Activated B cell treated with CpG ODN at 0.5 μM for 24 hours (primary cell): ENCODE measurements at places on chromosomes 7 and 10. TPM values are rescaled to one million over a fixed set of nuclear protein-coding genes. Genes with fewer than 3 reads are reported as not detected.

Gene GPR15LG
- not detected in 2 replicates for total RNA-seq

Gene IL15RA
- 19.1 and 19.8 TPM in 2 replicates for total RNA-seq

Gene INA
- total RNA-seq, result not detected in 2 replicates

Gene CDNF
- 0.49 and 0.98 TPM in 2 replicates for total RNA-seq

GRCh38 chr10:96588616-96589419 lies 2.0 kb upstream of the TM9SF3 start:
- H3K36me3 ChIP-seq, result peaks cover 17% of the 10 kb centered on the region
- no peak overlapping the region for H3K4me3 ChIP-seq
- no peaks in the 10 kb centered on the region for H3K27me3 ChIP-seq
- H3K4me1 ChIP-seq, result peaks cover 25% of the 10 kb centered on the region
- no peak overlapping the region for H3K27ac ChIP-seq
- no peak for DNase-seq

DNA sequence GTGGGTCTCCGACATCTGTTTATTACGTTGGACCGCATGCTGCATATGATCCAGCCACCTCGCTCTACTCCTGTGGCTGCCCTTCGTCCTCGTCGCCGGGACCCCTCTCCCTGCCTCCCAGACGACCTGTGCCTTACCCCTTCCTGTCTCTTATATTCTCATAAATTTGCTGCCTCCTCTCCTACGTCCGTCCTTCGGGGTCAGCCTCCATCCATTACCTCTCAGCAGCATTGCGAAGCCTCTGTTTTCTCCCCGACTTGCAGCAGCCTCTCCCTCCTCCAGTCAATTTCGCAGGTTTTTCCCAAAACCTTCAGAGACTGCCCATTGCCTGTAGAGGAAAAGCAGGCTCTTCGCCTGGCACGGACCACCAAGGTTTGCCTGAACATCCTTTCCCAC lies 39.4 kb upstream of the LEP start:
- H3K4me3 ChIP-seq, result peak overlapping the region; percentile 71
- H3K27me3 ChIP-seq, result peaks cover 49% of the 10 kb centered on the region
- peaks cover 11% of the 10 kb centered on the region for H3K4me1 ChIP-seq
- H3K27ac ChIP-seq, result no peak overlapping the region
- no peak for DNase-seq

GRCh38 chr10:31145986-31146385 lies 114.3 kb upstream of the ZNF438 start:
- no peak overlapping the region for H3K27ac ChIP-seq
- peaks cover 10% of the 10 kb centered on the region for H3K27me3 ChIP-seq
- no peak for DNase-seq
- H3K4me1 ChIP-seq, result peaks cover 4% of the 10 kb centered on the region
- H3K36me3 ChIP-seq, result no peaks in the 10 kb centered on the region

GRCh38 chr7:20399521-20399920 lies 68.8 kb downstream of the ITGB8 start:
- no peaks in the 10 kb centered on the region for H3K27me3 ChIP-seq
- H3K4me1 ChIP-seq, result no peaks in the 10 kb centered on the region
- DNase-seq, result no peak
- no peak overlapping the region for H3K4me3 ChIP-seq
- no peak overlapping the region for H3K27ac ChIP-seq
- no peaks in the 10 kb centered on the region for H3K36me3 ChIP-seq

DNA sequence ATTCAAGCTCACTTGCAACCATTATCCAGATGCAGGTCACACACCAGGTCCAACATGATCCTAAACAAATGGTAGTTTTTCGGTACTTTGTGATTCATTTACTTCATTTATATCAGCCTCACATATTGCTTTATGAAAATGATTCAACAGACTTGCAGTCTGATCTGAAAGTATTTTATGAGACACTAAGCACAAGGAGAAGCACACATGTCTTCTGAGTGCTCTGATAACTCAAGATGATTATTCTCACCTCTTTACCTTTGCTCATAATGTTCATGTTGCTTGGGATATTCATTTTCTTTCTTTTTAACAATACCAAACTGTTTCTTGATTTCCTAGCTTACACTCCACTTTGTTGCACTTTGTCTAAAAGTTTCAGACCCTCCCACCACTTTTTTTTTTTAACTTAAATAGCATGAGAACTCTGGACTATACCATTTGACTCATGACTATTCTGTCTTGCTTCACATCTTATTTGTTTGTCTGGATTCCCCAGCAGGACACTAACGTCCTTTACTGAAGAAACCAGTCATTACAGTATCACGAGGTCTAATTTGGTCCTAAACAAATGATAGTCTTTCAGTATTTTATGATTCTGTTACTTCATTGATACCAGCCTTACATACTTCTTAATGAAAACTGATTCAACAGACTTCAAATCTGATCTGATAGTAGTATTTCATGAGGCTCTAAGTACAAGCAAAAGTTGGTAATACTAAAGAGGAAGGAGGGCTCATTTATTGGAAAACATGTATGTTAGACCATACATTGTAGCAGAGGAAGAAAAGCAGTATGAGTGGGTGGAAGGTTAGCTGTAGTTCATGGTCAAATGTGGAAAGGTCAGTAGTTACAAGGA lies 171.8 kb upstream of the AHR start:
- DNase-seq, result no peak
- H3K27me3 ChIP-seq, result no peaks in the 10 kb centered on the region
- H3K36me3 ChIP-seq, result no peaks in the 10 kb centered on the region
- no peak overlapping the region for H3K27ac ChIP-seq

GRCh38 chr10:33665501-33665900 lies 331.0 kb upstream of the NRP1 start:
- no peaks in the 10 kb centered on the region for H3K36me3 ChIP-seq
- no peak overlapping the region for H3K4me3 ChIP-seq
- no peak overlapping the region for H3K27ac ChIP-seq
- DNase-seq, result no peak
- no peaks in the 10 kb centered on the region for H3K4me1 ChIP-seq

GRCh38 chr7:100827330-100828226 lies at the start of gene EPHB4:
Gene EPHB4 (minus strand): TSS chr7:100827523. CDS start chr7:100827030, 493 bp downstream.
- peaks cover 36% of the 10 kb centered on the region for H3K27me3 ChIP-seq
- peaks cover 18% of the 10 kb centered on the region for H3K4me1 ChIP-seq
- no peak for DNase-seq
- no peak within 1 kb of the TSS for H3K27ac ChIP-seq
- H3K36me3 ChIP-seq, result no peaks in the 10 kb centered on the region
- peak within 1 kb of the TSS; percentile 71 for H3K4me3 ChIP-seq

- H3K27ac ChIP-seq, result peak overlapping the region; percentile 5
- H3K27me3 ChIP-seq, result no peaks in the 10 kb centered on the region
- peaks cover 82% of the 10 kb centered on the region for H3K4me1 ChIP-seq
- peaks cover 86% of the 10 kb centered on the region for H3K36me3 ChIP-seq
- no peak for DNase-seq
These were observed 205.5 kb upstream of the KLF14 start for GRCh38 chr7:130939321-130940095.

DNA sequence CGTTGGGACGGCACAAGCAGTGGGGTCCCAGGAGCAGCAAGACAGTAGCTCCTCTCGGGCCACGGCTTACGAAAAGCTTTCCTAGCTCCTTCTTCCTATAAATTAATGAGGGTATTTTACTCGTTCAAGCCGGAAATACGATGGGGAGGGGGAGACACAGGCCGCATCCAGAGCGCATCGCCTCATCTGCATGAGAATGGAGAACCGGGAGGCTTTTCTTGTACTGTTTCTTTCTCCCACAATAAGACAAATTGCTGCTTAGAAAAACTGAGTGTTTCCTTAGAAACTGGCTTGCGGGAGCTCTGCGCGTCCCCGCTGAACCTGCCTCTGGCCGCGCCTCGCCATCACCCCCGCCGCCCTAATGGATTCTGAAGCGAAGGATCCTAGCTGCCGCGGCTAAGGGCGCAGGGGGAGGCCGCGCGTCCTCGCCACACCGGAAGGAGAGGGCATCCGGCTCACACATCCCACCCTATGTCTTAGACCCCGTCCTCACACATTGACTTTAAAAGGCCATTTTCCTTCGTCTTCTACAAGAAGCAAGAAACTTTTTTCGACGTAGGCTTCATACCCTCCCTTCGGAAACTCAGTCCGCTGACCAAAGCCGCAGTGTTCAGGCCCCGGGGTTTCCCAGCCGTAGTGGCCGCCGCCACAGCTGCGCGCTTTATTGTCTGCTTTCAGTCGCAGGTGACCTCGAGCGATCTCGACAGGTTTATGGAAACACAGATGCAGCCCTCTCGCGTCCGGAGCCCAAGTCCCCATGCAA lies 8.8 kb downstream of the NXPH1 start:
- no peak for DNase-seq
- no peak overlapping the region for H3K27ac ChIP-seq
- peaks cover 67% of the 10 kb centered on the region for H3K27me3 ChIP-seq
- H3K4me3 ChIP-seq, result no peak overlapping the region

DNA sequence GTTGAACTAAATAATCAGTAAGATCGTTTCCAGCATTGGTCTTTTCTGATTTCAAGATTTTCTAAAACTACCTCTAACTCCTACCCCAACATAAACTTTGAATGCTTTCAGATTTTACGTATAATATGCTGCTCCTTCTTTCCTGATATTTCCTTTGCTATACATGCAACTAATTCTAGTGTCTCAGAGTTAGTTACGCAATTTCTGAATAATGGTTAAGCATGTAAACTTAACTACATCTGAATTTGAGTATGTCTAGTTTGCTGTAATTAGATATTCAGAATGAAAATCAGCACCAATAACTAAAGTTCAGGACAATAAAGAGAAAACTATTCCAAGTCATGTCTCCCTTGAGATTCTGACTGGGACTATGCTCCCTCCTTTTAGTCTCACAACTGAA lies 71.0 kb downstream of the SEMA3C start:
- H3K27ac ChIP-seq, result no peak overlapping the region
- no peaks in the 10 kb centered on the region for H3K36me3 ChIP-seq
- H3K4me3 ChIP-seq, result no peak overlapping the region
- no peaks in the 10 kb centered on the region for H3K27me3 ChIP-seq
- H3K4me1 ChIP-seq, result no peaks in the 10 kb centered on the region

- no peak overlapping the region for H3K27ac ChIP-seq
- peaks cover 8% of the 10 kb centered on the region for H3K4me1 ChIP-seq
- no peak overlapping the region for H3K4me3 ChIP-seq
- no peaks in the 10 kb centered on the region for H3K27me3 ChIP-seq
- DNase-seq, result no peak
- no peaks in the 10 kb centered on the region for H3K36me3 ChIP-seq
These were observed 594.7 kb downstream of the KCNMA1 start for GRCh38 chr10:77042706-77043419.

DNA sequence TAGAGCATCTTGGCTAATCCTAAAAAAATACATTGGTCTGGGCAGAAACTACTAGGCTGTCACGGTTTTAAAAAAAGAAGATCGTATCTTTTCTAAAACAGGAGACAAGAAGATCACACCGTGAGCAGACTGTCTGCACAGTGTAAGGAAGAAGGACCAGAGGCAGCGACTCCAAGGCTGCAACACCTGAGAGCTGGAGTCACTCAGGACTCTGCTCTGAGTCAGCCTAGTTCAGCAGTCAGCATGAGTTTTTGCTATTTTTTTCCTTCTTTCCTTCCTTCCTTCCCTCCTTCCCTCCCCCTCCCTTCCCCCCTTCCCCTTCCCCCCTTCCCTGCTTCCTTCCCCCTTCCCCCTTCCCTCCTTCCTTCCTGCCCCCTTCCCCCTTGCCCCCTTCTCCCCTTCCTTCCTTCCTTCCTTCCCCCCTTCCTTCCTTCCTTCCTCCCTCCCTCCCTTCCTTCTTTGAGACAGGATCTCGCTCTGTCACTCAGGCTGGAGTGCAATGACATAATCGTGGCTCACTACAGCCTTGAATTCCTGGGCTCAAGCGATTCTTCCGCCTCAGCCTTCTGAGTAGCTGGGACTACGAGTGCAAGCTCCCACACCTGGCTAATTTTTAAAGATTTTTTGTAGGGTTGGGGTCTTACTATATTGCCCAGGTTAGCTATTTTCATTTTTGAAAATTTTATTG lies 24.4 kb downstream of the BAG3 start:
- no peak for DNase-seq
- H3K36me3 ChIP-seq, result peaks cover 19% of the 10 kb centered on the region
- H3K27me3 ChIP-seq, result no peaks in the 10 kb centered on the region
- no peak overlapping the region for H3K4me3 ChIP-seq

GRCh38 chr10:8296090-8296733 lies 241.7 kb downstream of the GATA3 start:
- no peaks in the 10 kb centered on the region for H3K36me3 ChIP-seq
- no peaks in the 10 kb centered on the region for H3K4me1 ChIP-seq
- H3K27ac ChIP-seq, result no peak overlapping the region
- H3K4me3 ChIP-seq, result no peak overlapping the region
- no peaks in the 10 kb centered on the region for H3K27me3 ChIP-seq

GRCh38 chr10:6337382-6337781 lies 134.7 kb downstream of the PFKFB3 start:
- H3K27ac ChIP-seq, result no peak overlapping the region
- no peaks in the 10 kb centered on the region for H3K4me1 ChIP-seq
- H3K27me3 ChIP-seq, result no peaks in the 10 kb centered on the region
- H3K4me3 ChIP-seq, result no peak overlapping the region
- peaks cover 7% of the 10 kb centered on the region for H3K36me3 ChIP-seq

- peaks cover 4% of the 10 kb centered on the region for H3K27me3 ChIP-seq
- H3K4me1 ChIP-seq, result no peaks in the 10 kb centered on the region
- no peak for DNase-seq
- no peak overlapping the region for H3K4me3 ChIP-seq
These were observed 12.7 kb downstream of the TAS2R40 start for GRCh38 chr7:143234533-143234875.

- no peak overlapping the region for H3K4me3 ChIP-seq
- peaks cover 4% of the 10 kb centered on the region for H3K4me1 ChIP-seq
- H3K36me3 ChIP-seq, result peaks cover 33% of the 10 kb centered on the region
- no peak for DNase-seq
- H3K27me3 ChIP-seq, result no peaks in the 10 kb centered on the region
These were observed 18.4 kb downstream of the RGS10 start for GRCh38 chr10:119523895-119524719.

GRCh38 chr7:86968618-86969017 lies 90.8 kb downstream of the ELAPOR2 start:
- no peaks in the 10 kb centered on the region for H3K36me3 ChIP-seq
- no peak overlapping the region for H3K4me3 ChIP-seq
- no peak overlapping the region for H3K27ac ChIP-seq
- no peak for DNase-seq
- H3K4me1 ChIP-seq, result peaks cover 6% of the 10 kb centered on the region

DNA sequence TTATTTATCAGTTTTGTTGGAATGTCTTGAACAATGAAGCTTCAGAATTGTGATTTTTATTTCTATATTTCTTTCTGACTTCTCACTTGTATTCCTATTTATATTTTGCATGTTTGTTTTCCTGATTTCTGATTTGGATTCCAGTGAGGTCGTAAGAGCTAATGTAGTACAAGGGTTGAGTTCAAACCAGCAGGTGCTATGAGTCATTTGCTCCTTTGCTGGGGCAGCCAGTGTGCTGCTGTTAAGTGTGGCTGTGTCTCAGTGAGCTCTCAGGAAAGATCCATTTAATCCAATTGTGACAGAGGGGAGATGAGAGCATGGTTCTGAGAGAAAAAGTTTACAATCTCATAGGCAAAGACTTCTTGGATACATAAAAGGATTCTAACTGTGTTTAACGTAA lies 48.6 kb downstream of the MCU start:
- no peak overlapping the region for H3K27ac ChIP-seq
- DNase-seq, result no peak
- H3K4me1 ChIP-seq, result peaks cover 21% of the 10 kb centered on the region
- H3K36me3 ChIP-seq, result no peaks in the 10 kb centered on the region
